ENCODE measurements at places on chromosomes 2 and 18.

GRCh38 chr2:216774620-216775019 is 79.3 kb upstream of the IGFBP5 start:
- no peak for DNase-seq

GRCh38 chr2:199875400-199875799 is 24.4 kb upstream of the FTCDNL1 start:
- no peak for DNase-seq

- DNase-seq, result no peak
Observed at GRCh38 chr2:210536973-210537650, 19.3 kb upstream of the CPS1 start.

DNA sequence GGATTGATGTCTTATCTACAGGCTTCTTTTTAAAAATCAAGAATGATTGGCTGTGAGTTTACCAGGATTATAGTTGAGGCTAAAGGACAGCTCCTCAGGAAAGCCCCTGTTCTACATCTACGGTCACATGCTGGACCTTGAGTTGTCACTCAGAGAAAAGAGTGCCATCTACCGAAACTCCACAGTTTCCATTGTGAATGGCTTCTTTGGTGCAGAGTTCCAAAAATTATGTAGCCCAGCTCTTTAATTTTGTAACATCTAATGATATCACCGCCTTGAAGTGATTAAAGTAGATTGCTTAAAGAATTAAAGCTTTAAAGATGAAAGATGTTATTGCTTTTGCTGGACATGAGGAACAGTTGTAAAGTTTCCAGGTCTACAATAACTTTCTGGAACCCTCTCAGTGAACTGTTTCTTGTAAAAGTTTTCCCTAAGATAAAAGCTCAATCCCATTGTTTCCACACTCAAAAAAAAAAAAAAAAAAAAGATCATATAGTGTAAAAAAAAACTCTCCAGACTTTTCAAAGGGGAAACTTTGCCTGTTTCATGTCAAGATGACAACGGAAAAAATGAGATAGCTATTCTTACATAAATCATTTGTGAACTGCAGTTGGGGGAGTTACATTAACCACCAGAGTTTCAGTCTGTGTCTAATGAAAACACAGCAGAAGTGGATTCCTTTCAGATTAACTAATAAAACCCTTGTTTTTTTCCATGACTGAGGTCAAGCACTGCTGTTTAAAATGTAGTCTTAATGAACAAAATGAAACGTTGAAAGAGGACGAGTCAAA is 4.3 kb downstream of the COL3A1 start:
- no peak for DNase-seq

DNA sequence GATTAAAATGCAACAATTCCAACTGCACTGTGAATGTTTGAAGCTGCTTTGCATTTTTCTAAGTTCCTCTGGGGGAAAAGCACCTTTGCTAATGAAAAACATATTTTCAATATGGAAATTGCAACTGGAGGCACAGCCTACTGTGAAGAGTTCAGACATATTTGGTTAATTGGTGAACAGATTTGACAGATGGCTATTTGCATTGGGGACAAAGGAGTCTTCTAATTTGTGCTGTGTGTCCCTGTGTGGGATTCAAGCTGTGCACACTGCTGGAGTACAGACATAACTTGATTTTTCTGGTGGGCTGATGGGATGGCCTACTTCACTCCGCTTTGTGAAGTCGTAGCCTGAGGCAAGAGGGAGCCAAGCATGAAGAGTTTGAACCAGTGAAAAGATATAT is 40.7 kb upstream of the ARHGAP25 start:
- no peak for DNase-seq

DNA sequence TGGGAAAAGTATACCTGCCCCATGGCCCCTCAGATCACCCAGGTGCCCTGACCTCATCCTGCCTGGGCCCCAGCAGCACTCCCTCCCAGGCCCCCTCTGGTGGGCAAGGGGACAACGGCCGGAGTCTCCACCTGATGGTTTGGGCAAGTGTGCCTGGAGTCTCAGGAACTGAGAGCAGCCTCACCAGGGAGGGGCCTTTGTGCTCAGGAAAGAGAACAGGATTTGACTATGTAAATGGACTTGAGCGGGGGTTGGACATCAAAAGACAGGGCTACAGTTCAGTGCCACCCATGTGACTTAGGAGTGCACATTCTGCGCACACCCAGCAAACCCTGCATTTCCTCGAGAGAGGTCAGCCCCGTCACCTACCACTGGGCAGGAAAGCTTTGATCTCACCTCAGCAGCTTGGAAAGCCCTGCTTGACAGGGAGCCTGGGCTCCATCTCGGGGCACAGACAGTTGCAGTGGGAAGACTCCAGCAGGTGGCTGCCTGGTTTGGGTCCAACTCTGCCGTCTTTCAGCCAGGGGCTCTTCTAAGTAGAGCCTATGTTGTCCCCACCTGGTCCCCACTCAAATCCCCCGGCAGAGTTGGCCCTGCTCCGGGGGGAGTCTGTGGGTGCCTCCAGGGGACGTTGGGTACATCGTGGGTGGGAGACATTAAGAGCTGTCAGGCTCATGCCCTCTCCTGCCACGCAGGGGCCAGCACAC is 3.3 kb downstream of the INPP5D start:
- DNase-seq, result no peak

GRCh38 chr2:45401431-45401922 is 209.6 kb downstream of the SRBD1 start:
- DNase-seq, result no peak

DNA sequence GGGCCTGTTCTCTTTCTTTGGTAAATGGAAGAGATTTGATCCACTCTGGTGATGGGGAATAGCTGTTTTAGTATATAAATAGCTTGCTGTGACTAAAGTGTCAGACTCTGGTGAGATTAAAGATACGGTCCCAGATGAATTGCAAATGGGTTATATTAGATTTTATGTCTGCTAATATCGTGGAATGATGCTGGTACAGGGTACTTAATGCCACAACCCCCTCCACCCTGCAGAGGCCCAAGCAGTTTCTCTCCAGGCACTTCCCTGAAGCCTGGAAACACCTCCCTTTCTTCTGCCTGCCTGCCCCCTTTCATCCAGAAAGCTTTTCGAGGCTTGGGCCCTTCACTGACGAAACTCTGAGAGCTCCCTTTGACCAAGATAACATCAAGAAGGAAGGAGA is 21.4 kb upstream of the RFX8 start:
- no peak for DNase-seq

GRCh38 chr2:212520340-212520739 is 18.3 kb downstream of the ERBB4 start:
- no peak for DNase-seq

GRCh38 chr2:29936020-29936419 is 14.6 kb upstream of the ALK start:
- DNase-seq, result no peak

GRCh38 chr18:65459741-65460140 is 291.1 kb upstream of the CDH7 start:
- no peak for DNase-seq

DNA sequence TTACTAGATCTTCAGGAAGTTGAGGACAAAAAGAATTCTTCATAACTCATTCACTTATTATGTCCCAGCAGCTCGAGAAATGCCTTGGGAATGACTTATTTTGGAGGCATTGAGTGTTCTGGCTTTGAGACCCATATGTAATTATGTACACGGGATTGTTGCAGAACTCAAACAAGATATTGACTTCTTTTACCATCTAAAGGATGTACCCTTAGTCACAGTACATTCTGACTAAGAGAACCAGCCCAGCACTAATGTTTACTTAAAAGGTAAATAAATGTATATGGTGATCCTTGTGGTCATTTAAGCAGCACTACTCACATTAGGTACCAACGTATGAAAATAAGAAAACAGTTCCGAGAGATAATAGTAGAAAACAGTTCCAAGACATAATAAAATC is 268.9 kb downstream of the ADCYAP1 start:
- no peak for DNase-seq

- DNase-seq, result no peak
Observed at GRCh38 chr2:144151851-144152250, 368.1 kb downstream of the ZEB2 start.

DNA sequence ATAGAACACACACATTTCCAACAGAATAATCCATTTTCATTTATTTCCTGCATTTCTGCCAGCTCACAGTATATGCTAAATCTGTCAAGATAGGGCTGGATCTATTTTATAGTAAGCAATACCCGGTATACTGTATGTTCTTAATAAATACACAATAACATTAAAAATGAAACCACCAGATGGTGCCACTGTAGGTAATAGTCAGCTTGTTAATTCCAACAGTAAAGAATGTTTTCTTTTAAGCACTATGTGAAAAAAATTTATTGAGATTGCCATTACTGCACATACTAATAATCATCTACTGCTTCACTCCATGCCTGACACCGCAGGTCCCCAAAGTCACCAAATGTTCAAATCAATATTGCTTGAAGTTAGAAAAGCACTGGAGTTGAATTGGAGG is 131.5 kb upstream of the PGAP1 start:
- no peak for DNase-seq

DNA sequence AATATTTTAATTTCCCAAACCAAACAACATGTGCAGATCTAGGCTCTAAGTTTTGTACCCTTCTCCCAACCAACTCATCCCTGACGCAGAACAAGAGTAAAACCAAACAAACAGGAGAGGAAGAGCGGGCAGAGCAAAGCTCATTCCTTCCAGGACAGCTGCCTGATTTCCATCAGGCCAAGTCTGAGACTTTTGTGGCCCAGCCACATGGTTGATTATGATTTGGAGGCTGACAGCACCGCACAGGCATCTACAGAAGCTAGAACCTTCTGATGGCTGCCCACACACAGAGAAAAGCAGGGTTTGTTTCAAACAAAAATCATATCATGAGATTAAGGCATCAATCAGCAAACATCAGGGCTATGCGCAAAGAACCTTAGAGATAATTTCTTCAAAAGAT is 262.6 kb downstream of the TNS1 start:
- no peak for DNase-seq

DNA sequence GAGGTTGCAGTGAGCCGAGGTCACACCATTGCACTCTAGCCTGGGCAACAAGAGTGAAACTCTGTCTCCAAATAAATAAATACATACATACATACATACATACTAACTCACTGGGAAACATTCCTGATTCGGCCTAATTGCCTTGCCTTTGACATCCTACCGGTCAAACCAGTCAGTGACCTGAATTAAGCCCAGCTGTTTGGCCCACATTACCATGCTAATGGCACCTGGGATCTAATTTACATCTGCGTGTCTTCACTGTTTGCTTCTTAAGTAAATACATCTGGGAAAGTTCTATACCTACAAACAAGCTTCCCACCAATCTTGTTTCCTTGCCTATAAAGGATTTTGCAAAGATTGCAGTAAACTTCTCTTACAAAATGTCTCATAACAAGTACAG is 230.2 kb upstream of the ZC3H15 start:
- no peak for DNase-seq

- no peak for DNase-seq
Observed at GRCh38 chr2:74439803-74440377, 1.8 kb downstream of the RTKN start.

GRCh38 chr2:108215794-108216211 is 24.0 kb upstream of the SULT1C3 start:
- DNase-seq, result no peak

- DNase-seq, result no peak
Observed at GRCh38 chr2:238790126-238790832, 57.6 kb upstream of the TWIST2 start.

DNA sequence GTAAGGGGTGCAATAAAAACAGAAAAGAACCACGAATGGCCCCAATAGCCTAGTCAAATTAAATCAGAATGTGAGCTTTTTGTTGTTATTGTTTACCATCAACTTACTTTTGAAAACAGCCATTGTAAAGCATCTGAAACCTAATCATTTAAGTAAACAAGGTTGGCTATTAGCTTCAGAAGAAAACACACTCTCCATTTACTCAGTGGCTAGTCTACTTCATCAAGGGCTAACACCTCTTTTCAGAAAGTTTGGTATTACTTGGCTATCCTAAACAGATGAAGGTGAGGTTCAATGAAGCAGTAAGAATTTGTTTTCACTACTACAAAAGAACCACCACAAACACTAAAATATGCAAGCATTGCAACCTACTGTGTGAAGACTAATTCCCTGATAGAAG is 398.0 kb downstream of the CDH2 start:
- no peak for DNase-seq

- DNase-seq, result no peak
Observed at GRCh38 chr2:209721497-209721896, 50.1 kb upstream of the UNC80 start.

- DNase-seq, result no peak
Observed at GRCh38 chr2:203804764-203805485, 62.6 kb upstream of the CTLA4 start.

- no peak for DNase-seq
Observed at GRCh38 chr2:103153580-103154284, 391.9 kb downstream of the TMEM182 start.

GRCh38 chr18:61606759-61607158 is 273.5 kb downstream of the CDH20 start:
- DNase-seq, result no peak

- no peak for DNase-seq
Observed at GRCh38 chr18:37665346-37665745, 99.7 kb upstream of the CELF4 start.

DNA sequence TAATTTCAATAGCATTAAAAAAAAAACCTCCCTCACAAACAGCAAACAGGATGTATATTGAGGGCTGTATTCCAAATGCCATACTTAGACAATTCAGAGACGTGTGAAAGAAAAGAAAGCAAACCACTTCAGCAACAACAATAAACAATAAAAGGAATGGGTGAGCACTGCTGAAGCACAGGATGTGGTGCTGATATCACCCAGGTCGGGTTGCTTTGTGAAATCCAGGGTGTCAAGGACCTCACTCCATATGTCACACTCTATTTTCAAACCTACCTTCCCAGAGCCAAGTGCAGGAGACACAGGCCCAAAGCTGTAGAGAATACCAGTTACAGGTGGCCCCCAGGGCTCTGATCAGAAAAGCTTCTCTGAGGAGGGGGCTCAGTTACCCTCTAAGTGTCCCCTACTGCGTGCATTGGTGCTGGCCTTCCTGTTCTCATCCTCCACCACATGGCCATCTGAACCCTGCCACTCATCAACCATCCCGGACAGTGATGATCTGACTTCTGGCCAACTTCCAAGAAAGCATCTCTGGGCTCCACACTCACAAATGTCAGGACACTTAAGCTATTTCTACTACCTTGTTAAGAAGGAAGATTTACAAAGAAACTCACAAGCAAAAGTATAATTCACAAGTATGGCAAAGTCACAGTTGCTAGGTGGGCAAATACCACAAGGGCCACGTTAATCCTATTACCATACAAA is 363.0 kb downstream of the SS18 start:
- DNase-seq, result no peak

DNA sequence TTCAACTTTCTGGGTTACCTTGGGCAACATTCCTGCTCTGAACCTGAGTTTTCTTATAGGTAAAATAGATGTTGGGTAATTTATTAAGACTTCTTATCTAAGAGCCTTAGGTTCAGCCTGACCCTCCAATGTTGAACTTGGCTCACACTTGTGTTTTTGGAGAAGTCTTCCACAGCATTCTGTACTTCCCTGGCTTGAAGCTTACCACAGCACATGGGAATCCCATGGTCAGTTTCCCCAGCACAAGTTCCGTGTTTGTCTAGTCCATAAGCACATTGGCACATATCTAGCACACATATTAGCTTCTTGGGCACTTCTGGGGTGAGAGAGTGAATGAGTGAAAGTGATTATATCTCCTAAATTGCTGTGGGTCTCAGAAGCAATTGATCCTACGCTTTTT is 782.5 kb upstream of the HS6ST1 start:
- no peak for DNase-seq
